ENCODE measurements at places on chromosomes 5 and 9.

DNA sequence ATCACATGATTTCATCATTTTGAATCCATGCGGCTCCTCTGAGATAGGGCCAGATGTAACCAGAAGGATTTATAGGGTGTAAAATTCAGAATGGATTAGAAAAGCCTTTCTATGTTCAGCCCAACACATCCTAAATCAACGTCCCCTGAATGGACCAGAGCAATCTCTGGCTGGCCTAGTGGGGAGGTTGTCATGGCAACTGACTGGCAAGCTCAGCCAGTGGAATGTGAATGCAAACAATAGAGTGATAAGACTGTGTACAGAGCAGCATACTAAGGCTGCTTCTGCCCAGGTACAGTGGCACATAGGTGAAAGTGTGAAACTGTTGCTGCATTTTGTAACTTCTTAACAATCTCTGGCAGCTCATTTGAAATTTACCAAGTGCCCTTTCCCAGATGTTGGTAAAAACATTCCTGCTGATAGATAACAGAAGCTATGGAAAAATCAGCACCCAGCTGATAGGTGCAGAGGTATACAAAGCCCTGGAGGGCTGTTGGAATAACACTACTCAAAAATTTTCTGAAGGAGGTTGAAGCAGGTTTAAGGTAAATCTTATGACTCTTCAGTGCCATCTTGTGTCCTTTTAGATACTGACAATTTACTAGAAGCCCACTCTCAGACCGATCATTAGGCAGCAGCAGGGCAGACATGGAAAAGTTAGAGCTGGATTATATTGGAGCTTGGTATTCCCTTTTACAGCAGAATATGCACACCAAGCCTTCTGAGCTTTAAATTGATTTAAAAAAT lies 267.2 kb downstream of the RAB3C start:
- DNase-seq: peak; percentile 56

DNA sequence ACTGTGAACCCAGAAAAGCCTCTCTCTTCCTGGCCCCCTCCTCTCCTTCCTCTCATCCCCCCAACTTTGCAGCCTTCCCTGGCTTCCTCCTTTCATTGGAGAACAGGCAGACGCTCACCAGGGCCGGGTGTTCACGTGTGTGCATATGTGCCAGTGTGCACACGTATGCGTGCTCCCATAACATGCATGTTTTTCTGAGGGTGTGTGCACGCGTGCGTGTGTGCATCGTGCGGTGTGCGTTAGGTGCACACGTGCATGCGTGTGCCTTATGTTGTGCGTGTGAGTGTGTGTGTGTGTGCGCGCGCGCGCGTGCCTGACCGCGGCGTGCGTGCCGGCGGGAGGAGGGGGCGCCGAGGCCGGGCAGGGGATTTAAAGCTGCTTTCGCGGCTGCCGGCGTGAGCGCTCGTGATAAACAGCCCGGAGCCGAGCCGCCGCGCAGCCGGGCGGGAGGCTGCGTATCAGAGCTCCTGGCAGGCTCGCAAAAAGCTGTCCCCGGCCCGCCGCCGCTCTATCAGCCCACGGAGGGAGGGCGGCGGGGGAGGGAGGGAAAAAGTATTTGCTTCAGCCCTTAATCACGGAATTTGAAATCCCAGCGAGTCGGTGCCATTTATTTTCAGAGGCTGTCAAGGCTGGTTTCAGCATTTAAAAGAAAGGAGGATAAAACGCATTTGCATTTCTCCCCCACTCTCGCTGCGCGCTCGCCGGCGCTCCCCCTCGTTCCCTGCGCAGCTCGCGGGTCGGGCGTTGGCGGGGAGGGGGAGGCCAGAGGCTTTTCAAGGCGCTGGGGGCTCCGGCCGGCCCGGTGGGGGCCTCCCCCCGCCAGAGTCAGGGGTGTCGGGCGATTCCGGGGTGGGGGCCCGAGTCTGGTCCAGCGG lies 183.9 kb downstream of the C9orf50 start:
- DNase-seq: peak; percentile 21

- peak; percentile 65 for DNase-seq
These were observed 285.7 kb downstream of the CHSY3 start for GRCh38 chr5:130189961-130190360.

GRCh38 chr5:167064198-167064776 lies 1227.2 kb upstream of the WWC1 start:
- no peak for DNase-seq

- no peak for DNase-seq
These were observed 813.9 kb upstream of the CDH10 start for GRCh38 chr5:25458628-25459027.

GRCh38 chr5:16467363-16468219 lies 2.0 kb upstream of the ZNF622 start:
- peak; percentile 93 for DNase-seq

DNA sequence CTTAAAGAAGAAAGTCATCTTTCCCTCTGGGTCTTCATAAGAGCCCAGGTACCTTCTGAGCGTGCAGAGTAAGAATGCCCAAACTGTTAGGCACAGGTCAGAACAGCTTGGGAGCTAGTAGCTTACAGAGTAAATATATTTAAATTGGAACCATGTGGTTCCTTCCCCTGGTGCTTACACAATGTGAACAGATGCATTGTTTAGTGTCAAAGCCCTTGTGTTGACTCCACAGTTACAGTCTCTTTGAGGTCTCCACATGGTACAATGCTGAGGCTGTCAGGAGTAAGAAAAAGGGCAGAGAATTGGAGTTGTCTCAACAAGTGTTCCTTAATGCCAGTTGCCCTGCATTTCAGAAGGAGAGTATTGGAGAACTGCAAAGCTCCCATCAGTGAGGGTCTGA lies 188.5 kb downstream of the PAPPA start:
- no peak for DNase-seq

DNA sequence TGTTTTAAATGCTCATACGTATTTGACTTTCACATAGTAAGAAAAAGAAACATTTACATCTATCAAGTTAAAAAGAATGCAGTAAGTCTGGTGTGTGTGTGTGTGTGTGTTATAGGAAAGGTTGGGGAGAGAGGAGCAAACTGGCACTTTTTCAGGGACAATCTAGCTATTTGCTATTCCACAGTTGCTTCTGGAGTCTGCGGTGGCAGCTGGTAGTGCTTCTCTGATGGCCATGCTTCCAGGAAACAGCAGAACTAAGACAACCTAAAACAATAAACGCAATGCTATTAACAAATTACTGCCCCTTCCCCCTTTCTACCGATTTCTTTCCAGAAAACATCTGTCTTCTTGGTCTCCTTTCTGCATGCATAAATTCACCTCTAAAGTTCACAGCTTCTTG lies 70.0 kb upstream of the CDH10 start:
- no peak for DNase-seq

DNA sequence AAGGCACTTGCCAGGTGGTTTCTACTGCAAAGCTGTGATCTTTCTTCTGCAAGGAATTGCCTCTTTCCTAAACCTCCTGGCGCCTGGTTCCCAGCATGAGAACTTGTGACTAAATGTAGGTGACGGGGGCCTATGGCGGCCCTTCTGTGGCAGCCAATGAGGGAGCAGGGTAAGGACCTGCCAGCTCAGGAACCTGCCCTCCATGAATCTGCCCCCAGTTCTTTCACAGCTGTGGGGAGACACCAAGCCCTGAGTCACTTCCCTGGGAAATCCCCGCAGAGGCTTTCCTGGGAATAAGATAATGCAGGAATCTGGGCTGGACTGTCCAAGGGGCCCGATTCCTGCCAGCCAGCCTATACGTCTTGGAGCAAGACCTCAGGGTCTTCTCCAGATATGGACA lies 56.7 kb upstream of the CTNNA1 start:
- peak; percentile 63 for DNase-seq

GRCh38 chr5:37751227-37751626 lies 88.6 kb downstream of the GDNF start:
- DNase-seq: peak; percentile 73

GRCh38 chr5:38113456-38113855 lies 144.9 kb upstream of the EGFLAM start:
- no peak for DNase-seq

GRCh38 chr5:126732716-126733115 lies 44.2 kb upstream of the LMNB1 start:
- no peak for DNase-seq

DNA sequence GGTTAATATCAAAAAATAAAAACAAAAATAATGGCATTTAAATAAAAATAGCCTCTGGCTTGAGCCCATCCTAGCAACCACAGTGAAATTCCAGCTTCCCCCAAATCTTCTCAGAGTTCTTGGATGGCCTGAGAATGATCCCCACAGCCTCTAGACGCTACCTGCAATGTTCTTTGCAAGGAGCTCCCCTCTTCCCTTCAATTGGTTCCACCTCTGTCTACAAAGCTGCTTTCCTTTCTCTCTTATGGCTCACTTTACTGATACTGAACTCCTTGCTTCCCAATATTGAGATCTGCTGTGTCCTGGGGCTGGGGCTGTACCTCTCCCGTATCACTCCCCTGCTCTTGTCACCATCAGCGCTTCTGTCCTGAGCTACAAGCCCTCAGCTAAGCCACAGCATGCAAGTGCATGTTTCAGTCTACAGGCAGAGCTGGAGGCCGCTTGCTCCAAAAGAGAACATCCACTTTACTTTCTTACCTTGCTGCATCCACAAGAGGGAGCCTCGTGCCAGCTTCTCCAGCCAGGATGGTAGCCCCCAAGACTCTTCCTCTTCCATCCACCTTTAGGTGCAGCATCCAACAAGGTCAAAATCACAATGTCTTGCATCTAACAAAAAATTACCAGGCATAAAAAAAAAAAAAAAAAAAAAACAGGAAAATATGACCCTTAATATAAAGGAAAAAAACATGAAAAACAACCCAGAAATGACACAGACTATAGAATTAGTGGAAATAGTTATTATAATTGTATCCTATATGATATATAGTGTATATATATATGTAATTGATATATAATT lies 57.4 kb upstream of the PRSS3 start:
- DNase-seq: peak; percentile 63

DNA sequence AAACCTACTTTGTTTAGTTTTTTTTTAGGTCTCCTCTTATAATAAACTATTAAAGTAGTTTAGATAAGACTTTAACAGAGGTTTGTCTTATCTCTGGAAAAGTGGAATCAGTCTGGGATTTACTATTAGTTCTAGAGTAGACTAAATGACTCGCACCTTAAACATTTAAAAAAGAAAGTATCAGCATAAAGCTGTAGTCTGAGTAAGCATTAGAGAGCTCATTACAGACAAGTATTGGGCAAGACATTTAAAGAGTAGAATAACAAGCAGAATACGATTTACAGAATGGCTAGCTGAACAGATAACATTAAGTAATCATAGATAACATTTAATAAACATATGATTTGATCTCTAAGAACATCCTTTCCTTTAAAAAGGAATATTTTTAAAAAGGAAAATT lies 226.0 kb upstream of the DMAC1 start:
- DNase-seq: no peak

- DNase-seq: no peak
These were observed 22.0 kb upstream of the ADRA1B start for GRCh38 chr5:159894149-159894720.

DNA sequence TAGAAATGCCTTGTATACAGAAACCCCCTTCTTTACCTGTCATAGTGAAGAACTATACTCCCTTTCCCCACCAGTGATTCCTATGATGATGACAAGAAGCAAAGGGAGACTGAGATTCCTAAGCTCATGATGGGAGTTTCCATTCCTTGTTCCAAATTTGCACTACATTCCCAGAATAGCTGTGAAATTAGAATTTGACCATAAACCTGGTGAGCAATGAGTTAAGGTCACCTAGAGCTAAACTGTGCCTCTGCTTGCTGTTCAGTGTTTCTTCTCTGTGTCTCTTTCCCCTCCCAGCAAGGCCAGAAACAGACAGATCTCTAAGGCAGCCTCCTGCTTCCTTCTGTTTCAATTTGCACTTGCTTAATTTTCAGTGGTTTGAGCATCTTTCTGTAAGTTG lies 332.1 kb downstream of the PIK3R1 start:
- DNase-seq: no peak

DNA sequence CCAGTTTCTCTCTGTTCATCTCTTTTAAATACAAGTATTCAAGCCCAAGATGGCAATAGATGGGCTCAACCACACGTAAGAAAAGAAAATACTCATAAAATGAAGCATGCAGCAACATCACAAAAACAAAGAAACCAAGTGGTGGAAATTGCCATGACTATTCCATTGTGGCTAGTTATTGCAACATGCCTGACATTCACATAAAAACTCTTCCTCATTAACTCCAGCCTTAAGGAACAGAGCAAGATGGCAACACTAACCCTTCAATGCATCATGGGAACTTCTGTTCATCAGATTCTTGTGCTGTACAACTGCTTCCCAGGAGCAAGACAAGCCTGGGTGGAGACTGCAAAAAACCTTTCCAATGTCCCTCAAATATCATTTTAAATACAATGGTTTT lies 1.4 kb upstream of the GLIS3 start:
- peak; percentile 49 for DNase-seq

GRCh38 chr9:124780060-124780756 lies 3.3 kb downstream of the OLFML2A start:
- DNase-seq: no peak
